CD8-positive, alpha-beta memory T cell (primary cell): ENCODE measurements at places on chromosomes 3 and 15. TPM values are rescaled to one million over a fixed set of nuclear protein-coding genes. Genes with fewer than 3 reads are reported as not detected.

DNA sequence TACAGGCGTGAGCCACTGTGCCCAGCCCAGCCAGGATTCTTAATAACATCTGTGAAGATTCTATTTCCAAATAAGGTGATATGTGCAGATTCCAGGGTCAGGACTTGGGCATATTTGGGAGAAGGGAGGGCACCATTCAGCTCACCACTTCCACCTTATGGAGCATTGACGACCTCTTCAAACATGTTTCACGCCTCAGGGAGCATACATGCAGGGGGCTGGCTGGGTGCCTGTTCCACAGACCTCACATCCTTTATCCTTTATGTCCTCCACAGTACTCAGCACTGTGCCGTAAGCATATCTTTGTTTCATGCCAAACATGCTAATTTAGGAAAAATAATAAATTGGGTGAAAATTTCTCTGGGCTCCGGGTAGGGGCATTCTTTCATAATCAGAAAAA is 229.0 kb downstream of the THSD4 start:
- no peaks in the 10 kb centered on the region for H3K36me3 ChIP-seq
- H3K4me1 ChIP-seq = no peaks in the 10 kb centered on the region
- no peaks in the 10 kb centered on the region for H3K27me3 ChIP-seq
- no peak overlapping the region for H3K4me3 ChIP-seq
- no peak overlapping the region for H3K27ac ChIP-seq

- no peaks in the 10 kb centered on the region for H3K4me1 ChIP-seq
- no peak overlapping the region for H3K4me3 ChIP-seq
- H3K36me3 ChIP-seq = no peaks in the 10 kb centered on the region
- no peaks in the 10 kb centered on the region for H3K27me3 ChIP-seq
- DNase-seq = no peak
- no peak overlapping the region for H3K27ac ChIP-seq
Observed at GRCh38 chr3:40096661-40097111, 212.8 kb upstream of the EIF1B start.

DNA sequence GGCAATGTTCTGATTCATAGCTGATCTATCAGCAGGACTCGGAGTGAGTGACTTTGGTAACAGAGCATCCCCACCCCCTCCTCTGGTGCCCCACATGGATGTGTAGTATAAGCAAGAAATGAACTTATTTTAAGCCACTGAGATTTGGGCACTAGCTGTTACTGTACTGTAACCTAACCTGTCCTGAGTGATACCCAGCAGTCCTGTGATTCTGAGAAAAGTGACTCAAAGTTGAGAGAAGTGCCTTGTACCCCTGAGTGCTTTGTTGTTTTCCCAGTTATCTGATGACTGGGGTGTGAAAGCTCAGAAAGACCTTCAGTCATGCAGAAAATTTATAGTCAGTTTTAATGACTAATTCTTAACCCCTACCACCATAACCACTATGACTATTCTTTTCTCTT is 439.9 kb upstream of the RBMS3 start:
- H3K4me1 ChIP-seq = no peaks in the 10 kb centered on the region
- no peak overlapping the region for H3K4me3 ChIP-seq
- DNase-seq = no peak
- no peaks in the 10 kb centered on the region for H3K36me3 ChIP-seq
- no peak overlapping the region for H3K27ac ChIP-seq
- no peaks in the 10 kb centered on the region for H3K27me3 ChIP-seq

- peaks cover 3% of the 10 kb centered on the region for H3K27me3 ChIP-seq
- H3K27ac ChIP-seq = no peak overlapping the region
- DNase-seq = no peak
- H3K36me3 ChIP-seq = no peaks in the 10 kb centered on the region
- H3K4me1 ChIP-seq = no peaks in the 10 kb centered on the region
- H3K4me3 ChIP-seq = no peak overlapping the region
Observed at GRCh38 chr15:89559769-89560264, 15.5 kb upstream of the TICRR start.

GRCh38 chr3:180930526-180930925 is 18.1 kb downstream of the FXR1 start:
- no peak overlapping the region for H3K4me3 ChIP-seq
- no peaks in the 10 kb centered on the region for H3K27me3 ChIP-seq
- H3K27ac ChIP-seq = no peak overlapping the region
- H3K4me1 ChIP-seq = peaks cover 20% of the 10 kb centered on the region

DNA sequence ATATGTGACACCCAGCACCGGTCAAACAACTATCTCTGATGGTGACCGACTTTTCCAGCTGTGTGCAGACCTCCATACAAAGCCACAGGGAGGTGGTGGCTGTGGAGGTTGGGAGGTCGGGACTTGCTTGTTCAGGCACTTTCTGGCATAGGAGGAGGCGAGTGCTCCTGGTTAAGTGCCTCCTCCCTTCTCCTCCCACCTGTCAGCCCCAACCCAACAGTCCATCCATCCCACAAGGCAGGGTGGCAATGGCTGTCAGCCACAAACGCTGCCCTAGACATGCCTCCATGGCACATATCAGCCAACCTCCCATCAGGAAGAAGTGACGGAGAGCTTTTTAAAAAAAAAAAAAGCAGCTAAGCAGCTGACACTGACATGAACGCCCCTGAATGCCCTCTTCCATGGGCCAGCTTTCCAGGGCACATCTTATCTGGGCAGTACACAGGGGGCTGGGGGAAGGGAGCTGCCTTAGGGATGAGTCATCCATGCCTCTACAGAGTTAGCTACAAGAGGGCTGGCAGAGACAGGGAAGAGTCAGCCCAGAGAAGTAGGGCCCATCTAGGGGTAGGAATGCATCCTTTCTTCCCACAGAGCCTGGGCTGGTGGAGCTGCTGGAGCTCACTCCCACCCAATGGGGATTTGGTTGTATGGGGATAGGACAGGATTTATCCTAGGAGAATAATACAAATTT is 41.2 kb downstream of the CCDC12 start:
- H3K27ac ChIP-seq = no peak overlapping the region
- H3K27me3 ChIP-seq = no peaks in the 10 kb centered on the region
- peaks cover 42% of the 10 kb centered on the region for H3K4me1 ChIP-seq

- no peak overlapping the region for H3K27ac ChIP-seq
- no peak overlapping the region for H3K4me3 ChIP-seq
- no peaks in the 10 kb centered on the region for H3K27me3 ChIP-seq
- H3K36me3 ChIP-seq = peaks cover 3% of the 10 kb centered on the region
- DNase-seq = no peak
- H3K4me1 ChIP-seq = peaks cover 19% of the 10 kb centered on the region
Observed at GRCh38 chr3:184338511-184338945, 1.1 kb downstream of the FAM131A start.

DNA sequence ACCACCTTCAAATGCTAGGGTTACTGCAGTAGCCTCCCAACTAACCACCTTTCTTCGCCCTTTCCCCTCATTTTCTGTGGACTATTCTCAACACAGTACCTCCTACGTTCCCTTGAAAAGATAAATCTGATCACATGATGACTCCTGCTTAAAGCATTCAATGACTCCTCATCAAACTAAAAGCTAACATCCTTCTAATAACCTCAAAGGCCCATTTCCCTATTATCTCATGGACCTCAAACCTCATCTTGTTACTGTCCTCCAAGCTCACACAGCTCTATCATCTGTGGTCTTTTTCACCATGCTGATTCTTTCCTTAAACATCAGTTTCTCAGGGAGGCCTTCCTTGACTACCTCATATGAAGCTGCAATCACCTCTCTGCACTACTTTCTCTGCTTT is 29.6 kb downstream of the GADL1 start:
- H3K4me3 ChIP-seq = no peak overlapping the region
- no peak overlapping the region for H3K27ac ChIP-seq
- no peaks in the 10 kb centered on the region for H3K27me3 ChIP-seq
- no peaks in the 10 kb centered on the region for H3K36me3 ChIP-seq

DNA sequence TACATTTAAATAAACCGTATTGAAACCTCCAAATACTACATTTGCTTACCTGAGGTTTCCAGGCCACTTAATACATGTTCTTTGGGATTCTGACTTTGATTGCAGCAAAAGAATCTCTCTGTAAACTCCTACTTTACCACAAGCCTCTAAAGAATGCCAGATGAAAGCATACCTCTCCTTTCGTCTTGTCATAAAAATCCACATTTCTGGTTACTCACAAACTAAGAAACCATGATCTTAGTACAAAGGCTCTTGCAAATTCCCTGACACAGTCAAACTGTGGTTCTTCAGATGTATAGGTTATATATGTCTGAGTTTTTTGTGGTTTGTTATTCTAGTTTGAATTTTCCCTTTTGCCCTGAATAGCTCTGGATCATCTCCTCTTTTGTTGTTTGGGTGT is 188.4 kb downstream of the RAP2B start:
- no peaks in the 10 kb centered on the region for H3K36me3 ChIP-seq
- no peak overlapping the region for H3K27ac ChIP-seq
- no peaks in the 10 kb centered on the region for H3K4me1 ChIP-seq
- no peak for DNase-seq

ZMYND10 gene
- 0.97 TPM for total RNA-seq

STRC gene
- total RNA-seq = 0.27 TPM

MAGI1 gene
- total RNA-seq = 0.42 TPM

SYNPR gene
- total RNA-seq = not detected

CFAP100 gene
- total RNA-seq = not detected
